Type B pancreatic cell (in vitro differentiated cells): ENCODE measurements at places on chromosomes 16 and 17.
A peak's percentile ranks its signal among the peaks of the same experiment; 100 is the strongest.

DNA sequence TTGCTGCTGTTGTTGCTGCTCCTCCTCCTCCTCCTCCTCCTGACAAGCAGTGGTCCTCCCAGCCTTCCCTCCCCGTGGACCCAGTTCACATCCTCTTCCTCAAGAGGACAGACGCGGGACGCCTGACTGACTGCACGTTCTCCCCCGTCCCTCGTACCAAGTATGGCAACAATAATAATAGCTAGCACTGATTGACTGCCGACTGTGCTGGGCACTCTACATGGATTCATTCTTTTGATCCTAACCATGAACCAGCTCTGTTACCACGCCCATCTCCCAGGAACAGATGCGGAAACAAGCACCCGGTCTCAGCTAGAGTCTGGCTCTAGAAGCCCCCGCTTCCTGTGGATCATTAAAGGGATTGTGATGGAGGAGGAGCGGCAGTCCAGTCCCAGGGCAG, 78.0 kb downstream of the GNAO1 start:
- no peak for DNase-seq

- no peak for DNase-seq
These were observed 52.6 kb downstream of the C16orf95 start for GRCh38 chr16:87264634-87265033.

- DNase-seq: no peak
These were observed 12.1 kb downstream of the HEATR9 start for GRCh38 chr17:35856603-35857002.

- DNase-seq: no peak
These were observed 1.0 kb downstream of the NHERF1 start for GRCh38 chr17:74749279-74750038.

GRCh38 chr17:44110823-44111633, 12.4 kb downstream of the HDAC5 start:
- DNase-seq: peak; percentile 86

DNA sequence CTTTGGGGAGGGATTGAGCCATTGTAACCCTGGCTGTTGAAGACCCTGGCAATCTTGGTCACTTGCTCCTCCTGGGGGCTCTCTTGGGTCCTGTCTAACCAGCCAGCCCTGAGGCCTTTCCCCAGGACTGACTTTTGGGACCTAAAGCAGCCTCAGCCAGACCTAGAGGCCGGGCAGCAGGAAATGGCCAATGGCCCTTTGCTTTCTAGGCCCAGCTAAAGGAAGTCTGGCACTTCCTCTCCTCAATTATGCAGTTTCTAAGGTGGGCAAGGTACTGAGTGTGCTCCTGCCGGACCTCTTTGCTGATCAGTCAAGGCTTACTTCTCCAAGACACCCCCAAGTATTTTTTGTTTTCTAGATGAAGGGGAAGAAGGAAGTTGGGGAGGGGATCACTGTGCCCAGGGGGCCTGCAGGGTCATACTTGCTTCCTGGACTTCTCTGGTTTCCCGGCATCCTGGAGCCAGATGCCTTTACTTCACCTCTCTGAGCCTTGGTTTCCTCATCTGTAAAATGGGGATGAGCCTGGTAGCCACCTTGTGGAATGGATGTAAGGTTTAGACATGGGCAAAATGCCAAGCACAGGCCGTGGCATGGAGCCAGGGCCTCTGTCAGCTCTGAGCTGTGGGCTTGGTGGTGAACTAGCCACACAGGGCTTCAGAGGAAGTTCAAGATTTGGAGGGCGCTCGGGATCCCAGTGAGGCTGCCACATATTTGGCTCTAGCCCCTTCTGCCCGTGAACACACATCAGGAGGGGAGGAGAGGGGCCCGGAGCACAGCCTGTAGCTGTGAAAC, 8.6 kb downstream of the CX3CL1 start:
- DNase-seq: no peak

DNA sequence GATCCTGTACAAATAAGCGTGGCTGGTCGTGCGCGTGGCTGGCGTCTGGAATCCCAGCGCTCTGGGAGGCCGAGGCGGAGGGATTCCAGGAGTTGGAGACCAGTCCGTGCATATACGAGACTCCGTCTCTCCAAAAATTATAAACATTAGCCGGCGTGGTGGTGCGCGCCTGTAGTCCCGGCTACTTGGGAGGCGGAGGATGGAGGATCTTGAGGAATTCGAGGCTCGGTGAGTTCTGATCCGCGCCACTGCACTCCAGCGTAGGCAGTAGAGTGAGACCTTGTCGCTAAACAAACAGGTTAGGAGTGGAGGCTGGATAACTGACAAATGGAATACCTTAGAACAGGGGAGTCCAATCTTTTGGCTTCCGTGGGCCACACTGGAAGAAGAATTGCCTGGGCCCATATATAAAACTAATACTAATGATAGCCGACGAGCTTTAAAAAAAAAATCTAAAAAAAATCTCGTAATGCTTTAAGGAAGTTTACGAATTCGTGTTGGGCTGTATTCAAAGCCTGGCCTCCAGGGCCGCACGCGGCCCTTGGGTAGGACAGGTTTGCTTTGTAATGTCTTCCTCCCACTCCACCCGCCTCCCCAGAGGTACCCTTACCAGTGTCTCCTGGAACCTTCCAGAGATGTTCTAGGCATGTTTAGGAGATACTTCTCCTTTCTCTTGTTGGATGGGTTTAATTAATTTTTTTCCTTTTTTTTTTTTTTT, 909 bp upstream of the RSL1D1 start:
- DNase-seq: no peak
